ENCODE measurements at places on chromosomes 5 and 9. TPM values are rescaled to one million over a fixed set of nuclear protein-coding genes. Genes with fewer than 3 reads are reported as not detected.

MZB1 gene
- total RNA-seq = not detected

CDH10 gene
- not detected for total RNA-seq

TMEM203 gene
- total RNA-seq = 33.1 TPM

BNC2 gene
- total RNA-seq = 19.5 TPM

PCDHB4 gene
- total RNA-seq = 0.94 TPM

ADAMTSL2 gene
- total RNA-seq = 2.8 TPM

ESM1 gene
- not detected for total RNA-seq

FBP2 gene
- not detected for total RNA-seq

C5 gene
- 5.6 TPM for total RNA-seq

PCDHGA3 gene
- total RNA-seq = 4.4 TPM

ZNF454 gene
- 1.5 TPM for total RNA-seq

GTF3C5 gene
- 41.5 TPM for total RNA-seq

TSLP gene
- 0.47 TPM for total RNA-seq

DROSHA gene
- total RNA-seq = 21.8 TPM

ZDHHC12 gene
- 52.5 TPM for total RNA-seq

SLC34A1 gene
- total RNA-seq = not detected

JAK2 gene
- total RNA-seq = 7.2 TPM

KIF20A gene
- total RNA-seq = 1.3 TPM

CDX1 gene
- 0.12 TPM for total RNA-seq

NR4A3 gene
- 0.26 TPM for total RNA-seq

IL33 gene
- total RNA-seq = 18.6 TPM

PCDHA9 gene
- total RNA-seq = not detected

CDH9 gene
- total RNA-seq = not detected

LCP2 gene
- not detected for total RNA-seq

PCDHB10 gene
- 0.12 TPM for total RNA-seq

QSOX2 gene
- 11.8 TPM for total RNA-seq

PCDHB5 gene
- total RNA-seq = 0.34 TPM

SUSD3 gene
- total RNA-seq = 8.6 TPM

SLC45A2 gene
- total RNA-seq = not detected

SCGB3A2 gene
- not detected for total RNA-seq

GRIN3A gene
- total RNA-seq = not detected

ELL2 gene
- 21.7 TPM for total RNA-seq

FGFR4 gene
- 5.4 TPM for total RNA-seq

TERT gene
- total RNA-seq = not detected

SLC36A2 gene
- not detected for total RNA-seq

EIF4E1B gene
- total RNA-seq = not detected

LCN2 gene
- total RNA-seq = 0.23 TPM

CWC27 gene
- 7.4 TPM for total RNA-seq

FBP1 gene
- not detected for total RNA-seq

NRARP gene
- total RNA-seq = 3.4 TPM

LPCAT1 gene
- total RNA-seq = 27.7 TPM

GAPVD1 gene
- total RNA-seq = 26.5 TPM

CAMSAP1 gene
- 11.9 TPM for total RNA-seq

PSD2 gene
- not detected for total RNA-seq

PCDHGB5 gene
- 23.3 TPM for total RNA-seq

SPINK6 gene
- not detected for total RNA-seq

TTLL11 gene
- total RNA-seq = 5.1 TPM

ANKRD18A gene
- total RNA-seq = not detected

TRMO gene
- total RNA-seq = 11.2 TPM

TUBB4B gene
- total RNA-seq = 248 TPM

TXNDC15 gene
- 94.9 TPM for total RNA-seq

ISOC1 gene
- total RNA-seq = 27.4 TPM

GDNF gene
- 0.47 TPM for total RNA-seq

SHISAL2B gene
- not detected for total RNA-seq

SOHLH1 gene
- total RNA-seq = not detected

NR5A1 gene
- not detected for total RNA-seq
